ENCODE measurements at places on chromosomes 13 and 19.

DNA sequence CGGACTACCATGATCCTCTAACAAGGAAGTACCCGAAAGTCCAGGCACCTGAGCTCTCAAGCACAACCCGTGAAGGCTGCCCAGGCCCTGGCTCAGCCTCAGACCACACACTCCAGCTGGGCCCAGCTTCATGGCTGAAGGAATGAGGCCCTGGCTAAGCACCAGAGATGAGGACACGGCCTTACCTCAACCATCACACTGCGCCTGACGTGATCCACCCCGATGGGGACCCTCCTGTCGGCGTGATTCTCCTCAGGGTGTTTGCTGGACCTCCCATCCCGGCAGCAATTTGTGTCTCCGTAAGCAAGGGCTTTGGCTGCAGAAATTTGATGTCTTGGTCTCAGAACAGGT, 56.5 kb downstream of the F2RL3 start:
- no peak for DNase-seq

- no peak for DNase-seq
Measured at GRCh38 chr19:49434907-49435583, 6.3 kb downstream of the SLC17A7 start.

- DNase-seq, result no peak
Measured at GRCh38 chr19:10292789-10293636, 3.3 kb downstream of the ICAM5 start.

- no peak for DNase-seq
Measured at GRCh38 chr13:96403241-96403640, 313.3 kb downstream of the HS6ST3 start.

GRCh38 chr13:109427148-109427547, 359.2 kb downstream of the IRS2 start:
- no peak for DNase-seq

GRCh38 chr19:47459477-47459876, 12.2 kb downstream of the SLC8A2 start:
- no peak for DNase-seq

DNA sequence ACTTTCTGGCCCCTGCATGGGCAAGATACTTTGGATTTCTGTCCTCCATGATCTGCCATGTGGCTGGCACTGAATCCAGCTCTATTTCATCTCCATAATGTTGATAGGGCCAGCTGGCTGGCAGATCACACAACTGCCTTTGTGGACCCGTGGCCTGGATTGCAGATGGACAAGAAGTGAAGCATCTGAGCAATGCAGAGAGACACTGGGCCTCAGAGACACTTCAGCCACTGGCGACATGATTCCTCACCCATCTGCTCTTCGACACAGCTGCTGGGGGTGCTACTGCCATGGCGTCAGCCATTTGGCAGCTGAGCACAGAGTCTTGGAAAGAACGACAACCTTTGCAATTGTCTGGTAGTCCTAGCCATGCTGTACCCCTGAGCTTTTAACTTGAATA, 79.5 kb upstream of the MYO16 start:
- no peak for DNase-seq

DNA sequence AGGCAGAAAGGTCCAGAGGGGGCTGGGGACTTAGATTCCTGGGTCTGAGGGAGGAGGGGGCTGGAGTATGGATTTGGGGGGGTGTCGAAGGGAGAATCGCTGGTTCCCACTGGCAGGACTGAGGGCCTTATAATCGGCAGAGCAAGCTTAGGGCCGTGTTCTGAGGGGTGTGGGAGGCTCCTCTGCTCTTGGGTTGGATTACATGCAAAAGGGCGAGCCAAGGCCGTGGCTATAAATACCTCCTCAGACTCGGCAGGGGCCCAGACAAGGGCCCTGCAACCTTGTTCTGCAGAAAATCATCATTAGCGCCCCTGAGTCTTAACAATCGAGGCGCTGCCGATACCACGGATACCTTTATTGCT, 707 bp upstream of the MAMSTR start:
- DNase-seq, result no peak

- DNase-seq, result no peak
Measured at GRCh38 chr13:37657134-37657533, 58.6 kb upstream of the POSTN start.

DNA sequence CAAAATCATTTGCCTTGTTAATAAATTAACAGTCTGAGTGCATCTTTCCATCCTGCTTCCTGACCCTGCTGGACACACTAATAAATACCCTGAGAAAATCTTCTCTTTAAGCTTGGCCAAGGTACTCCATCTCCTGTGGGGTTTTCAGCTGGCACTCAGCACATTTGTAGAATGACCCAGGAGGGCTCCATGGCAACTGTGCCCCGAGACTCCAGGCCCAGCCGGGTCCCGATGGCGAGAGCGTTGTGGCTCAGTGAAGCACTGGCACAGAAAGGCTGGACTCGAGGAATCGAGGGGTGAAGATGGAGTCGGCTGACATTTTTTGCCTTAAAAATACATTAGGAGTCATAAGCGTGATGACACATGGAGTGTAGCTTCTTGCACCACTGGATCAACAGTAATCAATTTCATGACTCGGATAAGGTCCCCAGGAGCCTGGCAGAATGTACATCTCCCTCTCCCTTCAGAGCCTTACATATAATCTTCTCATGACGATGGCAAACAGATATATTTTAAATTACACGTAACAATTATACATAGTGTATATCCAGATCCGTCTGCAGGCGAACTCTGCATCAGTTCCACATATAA, 85.4 kb downstream of the SLC7A1 start:
- DNase-seq, result no peak

GRCh38 chr19:54164369-54165068, 5.0 kb upstream of the LENG1 start:
- DNase-seq, result no peak

DNA sequence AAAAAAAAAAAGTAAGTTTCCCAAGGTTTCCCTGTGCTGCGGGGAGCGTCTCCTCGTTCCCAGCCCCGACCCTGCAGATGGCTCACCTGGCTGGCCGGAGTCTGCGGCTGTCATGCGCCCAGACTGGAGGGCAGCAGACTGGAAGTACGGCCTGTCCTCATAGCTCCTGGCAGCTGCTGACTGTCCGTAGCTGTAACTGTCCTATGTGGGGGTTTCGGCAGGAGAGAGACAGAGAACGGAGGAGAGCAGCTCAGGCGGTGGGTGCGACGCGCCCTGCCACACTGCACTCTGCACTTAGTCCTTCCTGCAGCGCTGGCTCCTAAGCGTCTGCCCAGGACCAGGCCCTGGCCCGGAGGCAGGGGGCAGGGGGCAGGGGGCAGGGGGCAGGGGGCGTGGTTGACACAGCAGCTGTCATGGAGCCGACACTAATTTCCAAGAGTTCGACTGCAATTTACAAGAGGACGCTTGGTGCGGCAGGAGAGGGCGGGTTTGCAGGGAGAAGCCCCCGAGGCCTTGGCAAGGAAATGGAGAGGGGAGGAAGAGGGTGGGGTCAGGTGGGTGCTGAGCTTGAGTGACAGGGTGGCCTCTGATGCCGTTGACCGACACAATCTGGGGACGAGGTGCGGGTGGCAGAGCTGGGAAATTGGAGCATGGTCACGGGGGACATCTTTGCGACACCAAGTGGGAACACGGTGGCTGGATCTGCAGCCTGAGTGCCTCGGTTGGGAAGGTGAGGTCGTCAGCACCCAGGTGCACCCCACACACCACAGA, 35.1 kb downstream of the ZFR2 start:
- no peak for DNase-seq

DNA sequence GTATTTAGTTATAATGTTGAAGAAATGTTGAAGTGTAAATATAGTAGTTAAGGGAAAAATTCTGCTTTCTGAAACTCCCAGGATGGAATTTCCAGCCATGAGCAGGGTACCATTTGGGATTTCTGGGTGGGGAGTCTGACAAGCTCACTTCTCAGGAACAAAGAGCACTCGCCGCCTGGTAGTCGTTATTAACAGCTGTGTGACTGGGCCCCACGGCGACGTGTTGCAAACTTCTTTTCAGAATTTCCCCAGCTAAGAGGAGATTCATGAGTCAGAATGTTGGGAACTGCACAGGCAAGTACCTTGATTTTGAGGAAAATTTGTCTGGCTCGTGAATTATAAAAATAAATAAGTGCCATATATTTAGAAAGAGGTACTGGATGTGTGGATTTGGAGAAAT, 103.7 kb downstream of the LACC1 start:
- no peak for DNase-seq

GRCh38 chr13:33644581-33645543, 173.1 kb upstream of the RFC3 start:
- no peak for DNase-seq

DNA sequence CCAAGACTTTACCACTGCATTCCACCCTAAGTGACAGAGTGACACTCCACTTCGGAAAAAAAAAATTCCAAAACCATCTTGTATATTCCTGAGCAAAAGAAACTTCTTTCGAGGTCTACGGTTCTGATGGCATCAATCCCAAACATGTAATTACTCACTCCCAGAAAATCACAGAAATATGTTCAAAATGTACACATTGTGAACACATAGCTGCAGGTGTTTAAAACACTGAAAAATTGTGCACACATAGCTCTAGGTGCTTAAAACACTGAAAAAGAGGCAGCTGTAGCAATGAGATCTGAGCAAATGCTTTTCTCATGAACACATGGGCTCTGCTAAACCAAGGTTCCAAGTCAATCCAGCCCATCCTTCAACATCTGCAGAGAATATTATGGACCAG, 14.0 kb upstream of the ZNF468 start:
- DNase-seq, result no peak

- no peak for DNase-seq
Measured at GRCh38 chr13:42334329-42334706, 62.4 kb downstream of the AKAP11 start.

DNA sequence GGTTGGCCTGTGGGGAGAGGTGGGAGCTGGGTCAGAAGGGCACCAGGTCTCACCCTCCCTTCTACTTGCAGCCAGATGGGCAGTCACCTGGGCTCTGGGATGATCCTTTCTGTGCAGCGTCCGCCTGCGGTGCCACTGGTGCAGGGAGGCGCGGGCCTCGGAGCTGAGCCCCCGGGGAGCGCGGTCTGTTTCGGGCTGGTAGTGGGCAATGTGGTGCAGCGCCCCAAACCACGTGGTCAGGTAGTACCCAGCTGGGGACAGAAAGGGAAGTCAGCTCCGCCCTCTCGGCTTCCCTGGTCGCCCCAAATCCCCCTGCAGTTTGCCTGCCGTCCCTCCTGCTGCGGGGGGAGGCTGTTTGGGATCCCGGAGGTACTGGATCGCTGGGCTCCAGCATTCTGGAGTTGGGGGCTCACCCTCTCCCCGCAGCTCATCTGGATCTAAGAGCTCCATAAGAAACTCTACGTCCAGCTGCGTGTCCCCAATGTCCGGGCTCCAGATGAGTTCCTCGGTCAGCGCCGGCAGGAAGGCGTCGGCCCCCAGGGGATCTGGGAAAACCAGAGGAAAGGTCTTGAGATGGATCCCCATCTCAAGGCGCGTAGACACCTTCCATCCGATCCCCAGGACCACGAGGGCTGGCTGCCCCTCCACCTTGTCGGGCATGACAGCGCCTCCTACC, 8.8 kb downstream of the RINL start:
- DNase-seq, result no peak

DNA sequence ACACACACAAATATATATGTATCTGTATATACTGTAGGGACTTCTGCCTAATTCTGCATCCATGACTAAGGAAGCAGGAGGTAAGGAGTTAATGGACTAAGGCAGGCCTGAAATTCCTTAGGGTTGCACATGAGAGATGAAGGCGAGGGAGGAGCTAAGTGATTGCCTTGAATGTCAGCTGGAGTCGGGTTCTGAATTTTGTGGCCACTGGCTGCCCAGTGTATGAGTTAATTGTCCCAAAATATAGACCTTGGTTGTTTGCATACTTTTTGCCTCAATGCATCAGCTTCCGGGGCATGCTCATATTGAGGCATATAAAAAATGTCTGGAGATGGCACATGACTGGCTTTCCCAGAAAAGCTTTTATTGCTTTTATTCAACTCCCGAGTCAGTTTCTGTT, 245.5 kb downstream of the TDRD3 start:
- no peak for DNase-seq

GRCh38 chr13:99225078-99225477, 24.4 kb downstream of the UBAC2 start:
- DNase-seq, result no peak

DNA sequence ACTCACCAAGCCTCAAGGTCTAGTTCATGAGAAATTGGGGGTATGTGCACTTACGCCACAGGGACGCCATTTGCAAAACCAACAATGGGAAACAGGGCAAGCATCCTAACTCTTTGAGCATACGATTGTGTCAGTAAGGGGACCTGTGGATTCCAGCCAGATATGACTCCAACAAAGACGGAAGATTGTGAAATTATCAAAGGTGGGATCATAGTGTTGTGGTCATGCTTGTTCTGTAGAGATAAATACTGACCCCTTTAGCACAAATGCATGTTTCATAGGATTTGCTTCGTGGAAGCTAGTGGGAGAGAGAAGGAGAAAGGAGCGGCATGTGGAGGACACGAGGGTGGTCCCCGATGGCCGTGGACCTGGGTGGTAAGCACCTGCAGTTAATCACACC, 37.8 kb downstream of the GATAD2A start:
- no peak for DNase-seq

GRCh38 chr19:512547-513365, 5.5 kb downstream of the TPGS1 start:
- DNase-seq, result no peak

- DNase-seq, result no peak
Measured at GRCh38 chr19:7287722-7288121, 6.5 kb downstream of the INSR start.

DNA sequence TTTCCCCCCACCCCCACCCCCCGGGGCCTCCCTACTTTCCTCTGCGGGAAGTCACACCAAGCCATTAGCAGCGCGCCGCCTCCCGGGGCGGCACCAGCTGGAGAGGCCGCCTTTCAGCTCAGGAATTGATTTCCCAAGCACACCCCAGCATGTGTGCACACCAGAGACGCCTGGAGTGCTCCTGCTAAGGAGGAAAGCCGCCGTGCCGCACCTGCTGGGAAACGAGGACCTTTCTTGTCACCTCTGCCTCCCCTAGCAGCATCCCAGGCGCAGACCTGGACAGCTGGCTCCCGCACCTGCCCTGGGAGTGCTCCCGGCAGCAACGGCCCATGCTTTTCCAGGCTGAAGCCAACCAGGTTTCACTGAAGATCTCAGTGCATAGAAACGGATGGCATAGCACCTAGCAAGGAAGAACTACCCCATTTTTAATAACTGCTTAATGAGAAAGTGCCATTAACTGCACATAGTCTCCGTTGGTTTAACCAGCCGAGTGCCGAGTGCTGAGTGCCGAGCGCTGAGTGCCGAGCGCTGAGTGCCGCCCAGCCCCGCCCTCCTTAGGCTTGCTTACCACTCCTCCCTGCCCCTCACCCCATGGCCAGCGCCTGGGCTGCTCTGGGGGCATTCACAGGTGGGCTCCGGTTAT, 165.0 kb downstream of the USP12 start:
- DNase-seq, result no peak

DNA sequence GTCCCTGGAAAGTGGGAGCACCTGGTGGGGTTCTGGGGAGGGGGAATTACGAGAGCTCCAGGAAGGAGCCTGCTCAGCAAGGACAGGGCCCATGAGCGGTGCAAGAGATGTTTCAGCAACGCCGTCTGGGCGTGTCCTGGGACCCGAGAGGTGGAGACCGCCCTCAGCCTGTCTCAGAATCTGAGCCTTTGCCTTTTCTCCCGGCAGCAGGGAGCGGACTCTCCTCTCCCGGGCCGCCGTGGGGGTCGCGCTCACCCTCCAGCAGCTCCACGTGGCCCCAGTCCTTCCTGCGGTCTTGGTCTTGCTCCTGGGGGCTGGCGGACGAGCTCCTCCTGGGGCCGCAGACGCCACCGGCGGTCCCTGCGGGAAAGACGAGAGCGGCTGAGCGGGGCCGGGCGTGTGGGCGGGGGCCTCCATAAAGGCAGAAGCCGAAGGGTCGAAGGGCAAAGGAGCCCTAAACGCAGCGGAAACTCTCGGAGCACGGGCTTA, 714 bp downstream of the POLRMT start:
- no peak for DNase-seq
